IMR-90 (cell line): ENCODE measurements at places on chromosomes 3 and 15.
A peak's percentile ranks its signal among the peaks of the same experiment; 100 is the strongest.

- no peak for DNase-seq
These were observed 65.6 kb downstream of the SLCO3A1 start for GRCh38 chr15:91919014-91919534.

GRCh38 chr3:25556447-25556846 is 108.3 kb downstream of the TOP2B start:
- DNase-seq: no peak

GRCh38 chr3:67031986-67032385 is 33.9 kb downstream of the KBTBD8 start:
- no peak for DNase-seq

DNA sequence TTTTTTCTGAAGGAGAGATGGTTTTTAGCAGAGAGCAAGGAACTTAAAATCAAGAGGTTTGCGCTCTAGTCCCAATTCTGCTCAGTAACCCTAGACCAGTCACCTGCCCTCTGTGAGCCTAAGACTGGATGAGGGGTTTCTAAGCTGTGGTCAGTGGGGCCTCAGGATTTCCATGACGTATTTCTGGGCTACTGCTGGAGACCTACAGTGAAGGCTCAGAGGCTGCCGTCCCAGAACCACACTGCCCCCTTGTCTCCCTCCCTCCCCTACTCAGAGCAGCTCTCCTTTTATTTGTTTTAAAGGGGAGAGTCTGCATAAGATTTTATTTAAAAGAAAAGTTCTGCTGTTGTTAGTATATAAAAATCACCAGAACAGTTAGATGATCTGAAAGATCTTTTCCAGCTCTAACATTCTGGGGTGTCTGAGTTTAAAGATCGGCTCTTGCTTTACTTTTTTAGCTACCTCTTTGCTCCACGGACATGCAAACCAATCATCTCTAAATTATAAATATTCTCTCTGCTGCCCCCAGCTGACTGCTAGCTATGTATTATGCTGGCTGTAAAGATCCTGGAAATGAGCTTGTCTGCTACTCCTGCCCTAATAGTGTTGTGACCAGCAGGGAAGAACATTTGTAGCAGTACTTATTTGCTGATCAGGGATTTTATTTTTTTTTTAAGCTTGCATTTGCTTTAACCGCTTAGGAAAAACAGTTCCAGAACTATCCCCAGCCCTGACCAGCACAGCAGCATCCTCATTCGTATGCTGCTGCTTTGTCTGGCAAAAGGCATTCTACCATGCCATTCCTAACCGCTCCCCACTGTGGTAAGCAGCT is 28.6 kb upstream of the NDUFB4 start:
- DNase-seq: peak; percentile 47

DNA sequence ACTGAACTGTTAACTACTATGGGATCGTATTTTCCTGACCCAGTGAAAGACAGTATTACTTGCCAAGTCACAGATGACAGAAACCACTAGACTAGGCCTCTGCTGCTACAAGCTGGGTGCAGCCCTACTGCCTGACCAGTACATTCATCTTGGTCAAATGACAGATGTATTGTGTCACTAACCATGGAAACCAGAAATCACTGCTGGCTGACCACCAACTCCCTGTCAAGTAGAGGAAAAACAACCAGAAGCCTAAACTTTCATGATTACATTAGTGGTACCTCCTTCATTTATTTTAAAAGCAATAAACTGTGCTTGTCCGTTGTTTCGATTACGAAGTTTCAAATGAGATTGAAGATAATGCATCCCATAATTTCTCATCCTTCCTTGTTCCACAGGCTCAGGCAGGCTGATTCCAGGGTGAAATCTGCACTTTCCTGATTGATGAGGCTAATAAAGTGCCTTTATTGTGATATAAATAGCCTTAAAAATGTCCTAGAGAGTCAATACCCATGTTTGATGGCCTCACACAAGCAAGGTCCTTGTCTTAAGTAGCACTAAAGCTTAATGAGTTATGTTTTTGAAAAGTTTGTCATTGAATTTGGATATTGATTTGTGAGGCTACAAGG is 309.7 kb downstream of the LSAMP start:
- DNase-seq: peak; percentile 59

DNA sequence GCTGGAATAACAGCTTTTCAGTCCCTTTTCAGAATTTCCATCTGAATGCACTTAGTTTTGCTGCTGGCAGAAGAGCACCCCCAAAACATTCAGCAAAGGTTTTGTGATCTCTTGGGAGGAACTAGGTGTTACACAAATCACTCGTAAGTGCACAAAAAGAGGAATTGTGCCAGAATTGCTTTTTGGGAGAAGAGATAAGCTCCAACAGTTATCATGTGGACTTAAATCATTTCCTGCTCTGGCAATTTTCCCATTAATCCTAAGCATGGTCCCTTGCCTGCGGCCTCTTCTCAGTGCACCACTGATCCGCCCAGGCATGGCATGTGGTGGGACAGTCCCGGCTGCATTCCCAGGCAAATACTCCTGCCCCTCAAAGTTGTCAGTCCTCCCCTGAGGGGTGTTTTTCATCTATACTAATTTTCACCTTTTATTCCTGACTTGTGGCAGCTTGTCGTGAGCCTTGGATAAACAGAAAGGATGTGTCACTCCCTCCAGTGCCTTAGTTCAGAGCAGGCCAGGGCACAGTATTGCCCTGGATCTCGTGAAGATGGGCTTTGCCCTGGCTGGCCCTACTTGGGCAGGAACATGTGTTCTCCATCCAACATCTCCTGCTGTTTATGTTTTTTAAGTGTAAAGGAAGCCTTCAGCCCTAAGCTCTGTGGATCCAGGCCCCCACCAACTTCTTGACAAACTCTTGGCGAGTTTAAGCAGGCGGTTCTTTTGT is 44.6 kb upstream of the VILL start:
- DNase-seq: peak; percentile 67

DNA sequence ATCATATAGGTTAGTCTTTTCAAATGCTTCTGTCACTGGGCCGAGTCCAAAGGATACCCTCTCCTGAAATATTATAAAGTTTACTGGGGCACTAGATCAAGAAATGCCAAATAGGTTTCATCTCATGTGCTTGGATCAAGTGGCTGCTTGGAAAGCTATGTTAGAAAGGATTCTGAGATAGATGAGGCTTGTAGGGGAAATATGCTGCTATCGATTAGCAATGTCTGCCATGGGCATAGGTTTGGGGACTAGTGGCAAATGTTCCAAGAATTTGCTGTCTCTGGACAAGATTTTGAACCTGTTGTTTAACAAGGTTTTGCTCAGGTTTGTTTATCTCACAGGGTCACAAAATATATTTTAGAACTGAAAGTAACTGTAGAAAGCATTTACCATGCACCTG is 23.0 kb upstream of the UBE2Q2 start:
- no peak for DNase-seq

DNA sequence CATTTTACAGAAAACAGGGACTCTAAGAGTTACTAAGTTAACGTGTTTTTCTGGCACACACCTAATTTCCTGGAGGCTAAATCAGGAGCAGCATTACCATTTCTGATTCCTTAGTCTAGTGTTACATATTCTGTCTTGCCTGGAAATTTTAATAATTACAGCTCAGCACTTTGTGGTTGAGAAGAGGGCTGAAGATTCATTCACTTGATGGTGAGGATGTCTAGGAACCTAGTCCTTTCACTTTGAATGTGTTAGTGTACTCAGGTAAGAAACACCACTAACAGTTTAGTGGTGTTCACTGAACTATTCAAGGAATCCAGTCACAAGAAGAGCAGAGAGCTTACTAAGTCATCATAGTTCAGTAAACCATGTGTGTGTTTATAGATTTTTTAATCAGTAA is 102.8 kb downstream of the STT3B start:
- DNase-seq: no peak

DNA sequence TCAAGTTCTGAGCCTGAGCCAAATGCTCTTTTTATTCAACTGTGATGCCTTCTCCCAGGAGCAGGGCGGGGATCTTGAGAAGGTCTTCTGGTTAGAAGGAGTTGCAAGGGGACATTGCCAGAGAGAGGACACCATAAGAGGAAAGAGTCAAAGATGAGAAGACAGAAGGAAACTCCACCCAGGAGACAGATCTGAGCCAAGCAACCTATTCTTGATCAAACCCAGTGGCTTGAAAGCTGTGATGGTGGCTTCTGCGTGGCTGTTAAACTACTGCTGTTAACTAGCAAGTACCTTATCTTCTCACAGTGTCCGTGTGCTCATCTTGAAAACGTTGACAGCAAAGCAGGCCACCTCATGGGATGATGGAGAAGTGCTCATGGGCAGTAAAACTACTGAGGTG is 19.8 kb upstream of the AGBL1 start:
- DNase-seq: no peak

DNA sequence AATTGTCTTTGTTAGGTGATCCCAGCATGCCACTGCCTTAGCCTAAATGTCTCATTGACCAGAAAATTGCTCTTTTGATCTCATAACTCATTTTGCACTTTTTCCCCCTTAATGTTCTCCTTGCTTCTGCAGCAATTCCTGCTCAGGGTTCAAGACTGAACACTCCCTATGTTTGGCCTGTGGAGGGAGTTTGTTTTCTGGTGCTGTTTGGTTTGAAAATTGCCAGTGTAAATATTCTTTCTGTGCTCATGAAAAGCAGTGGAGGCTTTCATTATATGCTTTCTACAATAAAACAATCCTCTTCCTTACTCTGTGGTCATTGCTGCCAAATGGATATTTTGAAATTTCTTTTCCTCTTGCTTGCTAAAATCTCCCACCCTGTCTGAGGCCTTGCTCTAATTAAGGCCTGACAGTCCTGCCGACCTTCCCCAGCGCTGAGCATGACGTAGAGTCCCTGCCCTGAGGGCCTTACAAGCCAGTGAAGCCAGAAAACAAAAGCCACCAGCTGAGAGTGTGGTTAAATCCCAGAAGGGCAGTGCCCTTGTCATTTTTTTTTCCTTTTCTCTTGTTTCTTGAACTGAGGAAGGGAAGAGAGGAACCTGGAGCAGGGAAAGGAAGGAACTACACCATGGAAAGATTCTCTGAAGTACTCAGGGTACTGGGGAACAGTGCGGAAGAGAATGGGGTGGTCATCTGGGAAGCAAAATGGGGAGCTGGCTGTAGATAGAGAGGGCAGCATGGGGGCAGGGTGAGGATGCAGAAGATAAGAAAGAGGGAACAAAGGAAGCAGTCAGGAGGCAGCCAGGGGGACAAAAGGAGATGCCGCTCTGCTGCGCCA is 24.8 kb downstream of the ZBTB38 start:
- no peak for DNase-seq

GRCh38 chr15:72057548-72058091 is 60.3 kb downstream of the MYO9A start:
- DNase-seq: no peak

GRCh38 chr15:41309226-41309905 is 23.0 kb downstream of the OIP5 start:
- no peak for DNase-seq

DNA sequence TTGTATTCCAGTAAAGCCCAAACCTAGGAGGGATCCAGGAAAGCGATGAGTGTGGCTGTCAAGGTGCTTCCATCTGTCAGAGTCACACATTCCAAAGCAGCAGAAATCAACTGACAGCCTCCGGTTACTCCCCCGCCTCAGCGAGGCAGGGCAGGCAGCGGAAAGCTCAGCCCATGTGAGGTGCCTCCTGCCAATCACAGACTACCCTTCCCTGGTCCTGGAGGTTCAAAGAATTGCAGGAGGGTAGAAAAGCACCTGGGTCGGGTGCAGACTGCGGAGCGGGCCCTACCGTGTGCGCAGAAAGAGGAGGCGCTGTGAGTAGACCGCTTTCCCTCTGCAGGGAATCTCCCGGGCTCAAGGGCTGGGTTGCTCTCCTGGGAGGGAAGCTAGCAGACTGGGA is at the start of gene UPK1B:
UPK1B (plus strand) TSS at position 274 of the 400 bp plus-strand sequence. CDS start 13,144 bp downstream, outside the sequence.
- no peak for DNase-seq

- no peak for DNase-seq
These were observed 31.0 kb upstream of the RAD18 start for GRCh38 chr3:8994226-8994625.

DNA sequence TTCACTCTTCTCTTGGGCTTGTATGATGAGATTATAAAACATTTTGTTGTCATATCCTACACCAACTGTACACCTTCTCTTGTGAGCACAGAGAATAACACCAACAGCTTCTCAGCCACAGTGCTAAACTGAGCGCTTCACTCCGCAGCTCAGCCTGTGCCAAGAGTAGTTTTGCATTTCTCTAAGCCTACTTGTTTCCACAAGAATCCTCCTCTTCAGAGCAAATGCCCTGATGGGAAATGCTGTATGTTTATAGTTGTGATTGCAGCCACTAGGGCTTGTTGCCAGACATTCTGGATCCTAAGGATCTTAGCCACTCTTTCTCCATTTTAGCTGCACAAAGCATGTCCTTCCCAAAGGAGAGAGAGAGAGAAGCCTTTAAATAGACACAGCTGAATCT is 138.8 kb upstream of the PLXND1 start:
- peak; percentile 85 for DNase-seq

- peak; percentile 25 for DNase-seq
These were observed 229.2 kb downstream of the CDIN1 start for GRCh38 chr15:36808411-36809160.

DNA sequence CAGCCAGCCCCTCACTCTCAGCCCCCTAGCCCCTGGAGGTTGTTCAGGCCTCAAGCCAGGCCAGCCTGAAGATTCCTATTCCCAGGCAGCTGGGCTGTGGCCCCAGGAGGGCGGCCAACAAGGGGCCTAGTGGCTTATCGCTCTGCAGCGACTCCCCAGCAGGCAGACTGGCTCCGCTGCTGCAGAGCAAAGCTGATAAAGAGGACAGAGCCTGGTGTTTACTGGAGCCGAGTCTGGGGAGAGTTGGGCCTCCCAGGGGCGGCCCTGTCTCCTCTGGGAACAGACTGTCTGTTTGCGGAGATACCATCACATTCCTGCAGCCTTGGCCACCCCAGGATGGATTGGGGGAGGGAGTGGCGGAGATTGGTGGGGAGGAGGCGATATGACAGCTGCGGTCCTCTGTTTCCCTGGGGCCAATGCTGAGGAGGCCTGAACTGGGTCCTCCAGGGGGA is 22.4 kb upstream of the SMAD6 start:
- DNase-seq: peak; percentile 20

DNA sequence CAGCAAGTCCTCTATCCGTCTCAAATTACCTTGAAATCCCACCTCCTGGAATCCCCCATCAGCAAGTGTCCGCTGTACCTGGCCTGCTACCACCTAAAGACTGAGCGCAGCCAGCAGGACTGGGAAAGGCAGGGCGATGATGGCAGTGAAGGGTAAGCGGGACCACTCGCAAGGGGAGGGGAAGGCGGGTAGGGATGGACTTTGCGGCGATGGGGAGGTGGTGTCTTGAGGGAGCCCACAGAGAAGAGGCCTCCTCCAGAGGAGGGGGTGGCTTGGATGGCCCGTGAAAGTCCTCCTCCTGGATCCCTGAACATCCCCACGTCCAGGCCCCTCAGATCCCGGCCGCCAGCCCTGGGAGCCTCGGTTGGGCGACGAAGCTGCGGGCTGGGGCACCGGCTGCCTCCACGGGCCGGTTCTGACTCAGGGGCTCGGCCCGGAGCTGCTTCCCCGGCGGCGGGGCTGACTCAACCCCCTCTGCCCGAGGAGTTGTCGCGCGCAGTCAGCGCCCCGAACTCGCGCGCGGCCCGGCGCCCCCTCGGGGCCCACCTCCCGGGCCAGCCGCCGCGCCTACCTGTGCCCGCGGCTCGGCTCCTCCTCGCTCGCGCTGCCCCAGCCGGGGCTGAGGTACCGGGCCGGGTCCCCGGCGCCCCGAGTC is 512 bp downstream of the LARP6 start:
- DNase-seq: peak; percentile 87
